NCI-H1105 (cell line): ENCODE measurements at places on chromosomes 3 and 15.

DNA sequence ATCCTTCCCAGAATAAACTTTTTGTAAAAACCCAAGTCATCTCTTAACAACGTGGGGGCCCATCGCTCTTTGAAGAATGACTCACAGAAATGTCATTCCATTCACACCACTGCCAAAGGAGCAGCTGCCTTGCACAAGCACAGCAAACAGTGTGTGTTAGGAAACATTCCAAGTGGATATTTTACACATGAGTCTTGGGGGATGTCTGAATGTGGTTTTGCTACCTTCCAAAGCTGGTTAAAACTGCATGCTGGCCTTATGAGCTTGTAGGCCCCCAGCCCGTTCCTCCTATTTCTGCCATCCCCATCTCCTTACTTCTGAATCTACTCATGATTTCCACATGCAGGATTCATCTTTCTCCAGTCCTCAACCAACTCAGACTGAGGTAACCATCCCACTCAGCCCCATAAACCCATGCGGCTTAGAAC lies 130.8 kb downstream of the CPNE4 start:
- no peak for DNase-seq

GRCh38 chr3:177681156-177681555 lies 483.9 kb upstream of the TBL1XR1 start:
- DNase-seq, result no peak

GRCh38 chr15:51861557-51862359 lies 32.3 kb downstream of the TMOD3 start:
- no peak for DNase-seq

GRCh38 chr15:101306341-101307047 lies 11.4 kb upstream of the SNRPA1 start:
- no peak for DNase-seq

DNA sequence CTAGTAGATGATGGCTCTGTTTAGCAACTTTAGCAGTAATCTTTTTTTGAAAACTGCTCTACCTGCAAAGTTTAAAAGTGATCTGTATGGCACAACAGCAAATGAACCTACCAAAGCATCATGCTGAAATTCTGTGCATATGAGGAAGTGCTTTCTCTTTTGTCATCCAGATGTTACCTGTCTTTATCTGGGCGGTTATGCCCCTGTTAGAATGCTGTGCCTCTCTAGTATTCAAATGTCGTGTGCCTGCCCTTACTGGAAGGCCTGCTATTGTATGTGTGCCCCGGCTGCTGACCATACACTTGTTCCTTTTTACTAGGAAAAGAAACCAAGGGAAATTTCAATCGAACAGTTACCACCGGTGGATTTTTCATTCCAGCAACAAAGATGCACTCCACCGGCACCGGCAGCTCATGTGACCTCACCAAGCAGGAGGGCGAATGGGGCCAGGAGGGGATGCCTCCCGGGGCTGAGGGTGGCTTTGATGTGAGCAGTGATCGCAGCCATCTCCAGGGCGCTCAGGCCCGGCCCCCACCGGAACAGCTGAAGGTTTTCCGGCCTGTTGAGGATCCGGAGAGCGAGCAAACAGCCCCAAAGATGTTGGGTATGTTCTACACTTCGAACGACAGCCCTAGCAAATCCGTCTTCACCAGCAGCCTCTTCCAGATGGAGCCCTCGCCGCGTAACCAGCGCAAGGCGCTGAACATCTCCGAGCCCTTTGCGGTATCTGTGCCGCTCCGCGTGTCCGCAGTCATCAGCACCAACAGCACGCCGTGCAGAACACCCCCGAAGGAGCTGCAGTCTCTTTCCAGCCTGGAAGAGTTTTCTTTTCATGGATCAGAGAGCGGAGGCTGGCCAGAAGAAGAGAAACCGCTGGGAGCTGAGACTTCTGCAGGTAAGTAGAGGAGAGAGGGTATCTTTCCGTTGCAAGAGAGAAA lies 61.6 kb downstream of the TMEM39A start:
- DNase-seq, result no peak

- no peak for DNase-seq
Measured at GRCh38 chr3:182245059-182245458, 533.3 kb downstream of the SOX2 start.

- no peak for DNase-seq
Measured at GRCh38 chr3:129312021-129312639, 33.5 kb downstream of the HMCES start.

DNA sequence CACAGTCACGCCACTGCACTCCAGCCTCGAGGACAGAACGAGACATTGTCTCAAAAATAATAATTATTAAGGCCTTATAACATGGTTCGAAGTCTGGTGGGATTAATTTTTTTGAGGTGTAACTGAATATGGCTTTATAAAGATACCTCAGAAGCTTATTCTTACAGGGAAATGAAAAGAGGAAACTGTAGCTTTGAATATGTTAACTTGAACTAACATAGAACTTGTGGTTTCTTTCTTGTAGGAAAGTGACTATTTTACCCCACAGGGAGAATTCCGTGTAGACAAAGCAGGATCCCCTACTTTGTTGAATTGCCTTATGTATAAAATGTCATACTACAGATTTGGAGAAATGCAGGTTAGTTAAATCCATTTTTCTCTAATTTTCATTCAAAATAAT lies 96.3 kb downstream of the STT3B start:
- no peak for DNase-seq

DNA sequence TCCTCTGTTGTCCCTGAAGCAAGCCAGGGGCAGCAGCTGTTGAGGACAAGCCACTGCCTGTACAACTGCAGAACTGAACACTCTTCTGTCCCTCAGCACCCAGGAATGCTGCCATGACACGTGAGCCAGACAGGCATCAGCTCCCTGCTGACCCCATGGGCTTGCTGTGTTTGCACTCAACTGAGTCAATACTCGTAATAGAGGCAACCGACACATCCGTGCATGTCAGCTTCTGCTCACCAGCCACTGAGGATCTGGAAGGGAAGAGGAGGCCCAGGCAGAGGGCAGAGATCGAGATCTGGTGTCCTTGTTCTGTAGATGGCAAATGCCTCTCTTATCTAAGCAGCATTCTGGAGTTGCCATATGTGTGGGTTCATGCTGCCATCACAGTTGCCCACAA lies 54.3 kb upstream of the SEC61A1 start:
- DNase-seq, result no peak

- no peak for DNase-seq
Measured at GRCh38 chr15:56124391-56124790, 119.3 kb downstream of the RFX7 start.

DNA sequence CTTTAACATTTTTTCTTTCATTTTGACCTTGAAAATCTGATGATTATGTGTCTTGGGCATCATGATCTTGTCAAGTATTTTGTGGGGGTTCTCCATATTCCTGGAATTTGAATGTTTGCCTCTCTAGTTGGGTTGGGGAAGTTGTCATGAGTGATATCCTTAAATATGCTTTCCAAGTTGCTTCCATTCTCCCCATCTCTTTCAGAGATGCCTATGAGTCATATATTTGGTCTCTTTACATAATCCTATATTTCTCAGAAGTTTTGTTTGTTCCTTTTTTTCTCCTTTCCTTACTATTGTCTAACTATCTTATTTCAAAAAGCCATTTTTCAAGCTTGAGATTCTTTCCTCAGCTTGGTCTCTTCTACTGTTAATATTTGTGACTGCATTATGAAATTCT lies 69.0 kb upstream of the CCDC80 start:
- DNase-seq, result no peak

DNA sequence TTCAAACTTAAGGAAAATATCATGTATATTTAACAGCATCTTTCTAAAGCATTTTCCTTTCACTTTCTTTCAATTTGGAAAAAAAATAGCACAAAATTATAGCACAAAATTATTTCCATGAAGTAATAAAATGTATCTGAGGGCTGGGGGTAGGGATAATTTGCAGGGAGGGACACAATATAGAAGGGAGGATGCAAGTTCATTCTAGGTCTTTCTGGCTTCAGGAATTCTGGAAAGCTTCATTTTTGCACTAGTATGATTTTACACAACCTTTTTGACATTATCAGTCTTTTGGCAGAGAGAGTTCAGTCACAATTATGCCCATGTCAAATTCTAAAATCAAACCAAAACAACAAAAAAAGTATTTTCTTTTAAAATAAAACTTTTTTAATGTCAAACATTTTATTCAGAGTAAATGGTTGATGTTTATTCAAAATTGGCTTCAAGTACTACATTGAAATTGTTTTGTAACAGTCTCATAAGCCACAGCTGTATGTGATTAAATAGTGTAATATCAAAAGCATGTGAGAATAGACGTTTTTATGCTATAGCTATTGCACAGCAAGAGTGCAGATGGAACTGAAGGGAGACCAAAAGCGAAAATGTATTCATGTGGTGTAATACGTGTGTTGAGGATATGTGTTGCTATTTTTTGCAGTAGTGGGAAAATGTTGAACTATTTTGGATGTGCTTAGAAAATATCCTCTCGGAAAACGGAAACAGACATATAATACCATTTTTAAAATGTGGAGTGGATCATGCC lies 5.8 kb downstream of the RBMS3 start:
- DNase-seq, result no peak

DNA sequence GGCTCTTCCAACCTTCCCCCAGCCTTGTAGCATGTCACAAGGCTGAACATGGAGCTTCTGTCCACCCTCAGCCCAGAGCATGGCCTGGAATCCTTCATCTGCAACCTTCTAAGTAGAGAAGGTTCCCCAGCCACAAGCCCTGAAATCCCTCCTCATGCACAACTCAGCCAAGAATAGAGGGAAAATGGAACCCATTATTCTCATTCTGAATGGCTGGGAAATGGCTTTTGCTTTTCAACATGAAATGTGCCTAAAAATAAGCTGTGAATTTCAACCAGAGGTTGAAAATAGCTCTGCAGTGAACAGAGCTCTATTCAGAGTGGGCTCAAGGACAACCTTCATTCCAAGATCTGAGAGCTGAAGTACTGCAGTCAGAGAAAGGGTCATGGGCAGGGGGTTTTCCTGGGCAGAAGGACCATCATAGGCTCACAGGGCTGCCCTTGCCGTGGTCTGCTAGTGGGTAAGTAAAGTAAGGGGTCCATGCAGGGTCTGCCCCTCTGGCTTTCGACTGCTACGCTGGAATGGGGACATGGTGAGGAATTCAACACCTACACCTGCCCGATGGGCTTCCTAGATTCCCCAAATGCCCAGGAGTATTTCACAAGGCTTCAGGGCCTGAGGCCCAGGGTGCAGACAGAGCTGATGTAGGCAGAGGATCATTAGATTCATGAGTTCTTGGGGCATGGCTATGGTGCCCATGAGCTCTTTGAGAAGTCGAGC lies 35.9 kb downstream of the POC1A start:
- no peak for DNase-seq

- DNase-seq, result no peak
Measured at GRCh38 chr3:117660941-117661817, 951.6 kb downstream of the TUSC7 start.

DNA sequence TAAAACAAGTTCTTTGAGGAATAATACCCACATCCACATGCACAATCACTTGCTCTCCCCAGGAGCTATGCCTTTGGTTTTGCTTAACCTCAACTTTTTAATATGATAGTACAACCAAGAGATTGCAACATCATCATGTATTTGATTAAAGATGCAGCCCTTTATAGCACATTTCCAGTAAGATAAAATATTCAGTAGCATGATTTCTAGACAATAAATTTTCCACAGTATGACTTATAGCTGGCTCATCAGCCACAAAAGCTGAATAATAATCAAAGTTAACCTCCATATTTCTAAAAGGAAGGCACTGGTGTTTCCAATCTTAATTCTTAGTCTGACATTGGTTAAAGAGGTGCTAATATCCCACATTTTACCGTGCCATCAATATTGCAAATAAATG lies 622.5 kb downstream of the TBL1XR1 start:
- DNase-seq, result no peak

GRCh38 chr15:65884511-65884910 lies 15.2 kb downstream of the RAB11A start:
- no peak for DNase-seq

GRCh38 chr15:90571063-90571541 lies 41.4 kb downstream of the CRTC3 start:
- DNase-seq, result no peak

DNA sequence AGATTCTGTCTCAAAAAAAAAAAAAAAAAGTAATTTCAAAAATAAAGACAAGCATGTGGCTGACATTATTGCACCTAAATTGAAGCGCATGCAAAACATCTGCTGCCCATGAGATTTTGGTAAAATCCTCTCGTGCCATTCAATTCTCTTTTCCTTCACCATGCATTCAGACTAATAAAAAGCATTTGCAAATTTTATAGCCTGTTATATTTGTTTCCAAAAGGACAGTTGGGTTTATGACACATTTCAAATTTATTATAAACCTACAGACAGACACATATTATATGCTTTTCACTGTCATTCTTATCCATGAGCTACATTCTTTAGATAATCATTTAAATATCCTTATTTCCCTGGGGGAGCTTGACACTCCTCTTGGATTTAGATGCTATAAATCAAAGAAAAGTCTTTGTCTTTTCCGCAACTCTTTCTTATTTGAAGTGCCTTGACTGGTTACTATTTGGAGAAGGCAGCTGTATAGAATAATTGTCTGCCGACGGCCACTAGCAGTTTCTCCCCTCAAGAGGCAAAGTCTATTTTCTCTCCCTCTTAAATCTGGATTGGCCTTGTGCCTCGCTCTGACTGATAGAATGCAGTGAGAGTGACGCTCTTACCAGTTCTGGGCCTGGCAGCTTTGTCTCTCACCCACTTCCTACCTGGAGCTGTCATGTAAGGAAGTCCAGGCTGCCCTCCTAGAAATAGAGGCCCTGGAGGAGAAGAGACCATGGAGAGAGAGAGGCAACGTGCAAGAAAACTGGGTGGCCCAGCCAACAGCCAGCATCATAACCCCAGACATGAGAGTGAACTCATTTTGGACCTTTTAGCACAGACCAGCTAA lies 6.8 kb upstream of the LRIG1 start:
- DNase-seq, result no peak

DNA sequence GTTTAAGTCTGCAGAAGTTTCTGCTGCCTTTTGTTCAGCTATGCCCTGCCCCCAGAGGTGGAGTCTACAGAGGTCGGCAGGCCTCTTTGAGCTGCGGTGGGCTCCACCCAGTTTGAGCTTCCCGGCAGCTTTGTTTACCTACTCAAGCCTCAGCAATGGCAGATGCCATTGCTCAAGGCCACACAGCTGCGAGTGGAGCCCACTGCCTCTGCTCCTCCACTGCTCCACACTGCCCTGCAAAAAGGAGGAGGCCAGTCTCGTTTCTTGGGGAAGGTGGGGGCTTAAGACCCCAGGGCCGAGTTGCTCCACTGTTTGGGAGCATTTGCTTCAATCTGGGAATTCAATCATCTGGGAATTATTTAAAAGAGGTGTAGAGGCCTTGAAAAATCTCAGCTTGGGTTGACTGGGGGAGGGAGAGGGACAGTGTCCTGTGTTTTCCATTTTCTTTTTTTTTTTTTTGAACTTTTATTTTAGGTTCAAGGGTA lies 144.6 kb upstream of the MEF2A start:
- DNase-seq, result no peak

- no peak for DNase-seq
Measured at GRCh38 chr3:143597774-143598652, 250.3 kb downstream of the SLC9A9 start.

- DNase-seq, result no peak
Measured at GRCh38 chr3:47533481-47533880, 20.0 kb upstream of the ELP6 start.
